ENCODE measurements at places on chromosomes 4 and X.

GRCh38 chrX:150464001-150464400 lies 100.9 kb downstream of the MAMLD1 start:
- H3K27ac ChIP-seq: no peak overlapping the region
- H3K4me1 ChIP-seq: no peaks in the 10 kb centered on the region
- no peaks in the 10 kb centered on the region for H3K27me3 ChIP-seq
- no peaks in the 10 kb centered on the region for H3K36me3 ChIP-seq
- H3K4me3 ChIP-seq: no peak overlapping the region
- no peak for DNase-seq

- no peaks in the 10 kb centered on the region for H3K36me3 ChIP-seq
- no peaks in the 10 kb centered on the region for H3K27me3 ChIP-seq
- no peak overlapping the region for H3K27ac ChIP-seq
- H3K4me3 ChIP-seq: no peak overlapping the region
- no peaks in the 10 kb centered on the region for H3K4me1 ChIP-seq
Measured at GRCh38 chr4:6132716-6133115, 67.6 kb downstream of the JAKMIP1 start.

DNA sequence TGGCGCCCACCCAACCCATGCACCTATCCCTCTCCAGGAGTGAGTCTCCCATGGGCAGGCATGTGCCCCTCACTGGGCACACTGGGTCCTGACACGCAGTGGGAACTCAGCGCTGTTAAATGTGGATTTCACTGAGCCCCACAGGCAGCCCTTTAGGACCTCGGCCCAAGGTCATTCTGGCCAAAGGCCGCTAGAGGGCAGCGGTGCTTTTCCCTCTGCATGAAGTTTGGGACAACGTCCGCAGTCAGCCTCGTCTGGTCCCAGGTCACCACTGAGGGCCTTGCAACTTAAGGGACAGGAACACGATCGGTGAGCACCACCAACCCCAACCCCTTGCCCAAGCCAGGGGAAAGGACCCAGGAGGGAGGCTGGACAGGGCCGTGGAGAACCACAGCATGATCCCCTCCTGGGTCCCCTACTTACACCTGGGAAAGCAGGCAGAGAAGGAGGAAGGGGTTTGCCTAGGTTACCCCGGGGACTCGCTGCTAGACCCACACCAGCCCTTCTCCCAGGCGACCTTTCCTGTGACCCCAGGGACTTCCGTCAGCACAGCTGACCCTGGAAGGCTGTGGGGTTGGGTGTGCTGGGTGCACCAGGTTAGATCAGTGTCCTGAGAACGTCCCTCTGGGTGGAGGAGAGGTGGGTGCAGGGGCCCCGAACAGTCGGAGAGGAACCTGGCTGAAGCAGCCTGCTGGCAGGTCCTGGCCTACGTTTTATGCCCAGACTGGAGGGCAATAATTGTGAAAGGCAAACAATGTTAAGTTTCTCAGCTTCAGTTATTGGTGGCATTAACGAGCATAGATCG lies 24.0 kb downstream of the CYTL1 start:
- no peaks in the 10 kb centered on the region for H3K36me3 ChIP-seq
- peak; percentile 1 for DNase-seq
- H3K4me3 ChIP-seq: no peak overlapping the region
- H3K4me1 ChIP-seq: peaks cover 2% of the 10 kb centered on the region
- no peak overlapping the region for H3K27ac ChIP-seq
- H3K27me3 ChIP-seq: peaks cover 7% of the 10 kb centered on the region

DNA sequence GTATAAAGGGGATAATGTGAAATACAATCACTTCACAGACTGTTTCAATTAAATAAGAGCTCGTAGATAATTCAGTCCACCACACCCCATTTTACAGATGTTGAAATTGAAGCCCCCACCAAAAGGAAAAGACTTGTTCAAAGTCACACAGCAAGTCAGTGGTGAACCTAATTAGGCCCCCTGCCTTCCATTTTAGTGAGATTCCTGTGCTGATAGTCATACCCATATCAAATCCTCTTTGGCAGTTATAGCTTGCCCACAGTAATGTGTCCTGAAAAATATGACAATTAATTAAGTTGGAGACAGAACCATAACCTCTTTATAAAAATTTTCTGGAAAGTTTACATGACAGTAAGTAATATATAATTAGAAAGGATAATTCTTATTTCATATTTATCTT lies 58.0 kb downstream of the AR start:
- no peaks in the 10 kb centered on the region for H3K27me3 ChIP-seq
- peaks cover 10% of the 10 kb centered on the region for H3K4me1 ChIP-seq
- no peak overlapping the region for H3K4me3 ChIP-seq
- H3K36me3 ChIP-seq: no peaks in the 10 kb centered on the region
- DNase-seq: no peak

All from keratinocyte (primary cell).